NCI-H1694 (cell line): ENCODE measurements at places on chromosomes 6 and 20.
A peak's percentile ranks its signal among the peaks of the same experiment; 100 is the strongest.

DNA sequence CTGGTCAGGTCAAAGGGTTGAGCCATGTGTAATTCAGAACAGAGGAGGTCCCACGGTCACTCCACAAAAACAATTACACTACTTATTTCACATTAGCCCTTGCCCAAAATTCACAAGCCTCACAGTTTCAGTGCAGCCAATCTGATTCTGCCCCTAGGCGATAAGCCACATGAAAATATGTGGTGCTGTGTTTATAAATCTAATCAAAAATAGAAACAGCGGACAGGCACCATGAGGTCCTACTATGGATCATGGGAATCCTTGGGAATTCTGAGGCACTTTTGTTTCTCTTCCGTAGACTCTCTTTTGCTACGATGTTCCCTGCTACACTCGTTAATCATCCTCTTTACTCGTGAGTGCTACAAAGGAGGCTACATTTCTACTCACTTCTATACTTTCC lies 476.1 kb downstream of the TFAP2A start:
- no peak for DNase-seq

- DNase-seq, result no peak
Measured at GRCh38 chr6:33339193-33339592, 21.6 kb upstream of the ZBTB22 start.

GRCh38 chr6:41984623-41985022 lies 43.0 kb upstream of the CCND3 start:
- DNase-seq, result no peak

DNA sequence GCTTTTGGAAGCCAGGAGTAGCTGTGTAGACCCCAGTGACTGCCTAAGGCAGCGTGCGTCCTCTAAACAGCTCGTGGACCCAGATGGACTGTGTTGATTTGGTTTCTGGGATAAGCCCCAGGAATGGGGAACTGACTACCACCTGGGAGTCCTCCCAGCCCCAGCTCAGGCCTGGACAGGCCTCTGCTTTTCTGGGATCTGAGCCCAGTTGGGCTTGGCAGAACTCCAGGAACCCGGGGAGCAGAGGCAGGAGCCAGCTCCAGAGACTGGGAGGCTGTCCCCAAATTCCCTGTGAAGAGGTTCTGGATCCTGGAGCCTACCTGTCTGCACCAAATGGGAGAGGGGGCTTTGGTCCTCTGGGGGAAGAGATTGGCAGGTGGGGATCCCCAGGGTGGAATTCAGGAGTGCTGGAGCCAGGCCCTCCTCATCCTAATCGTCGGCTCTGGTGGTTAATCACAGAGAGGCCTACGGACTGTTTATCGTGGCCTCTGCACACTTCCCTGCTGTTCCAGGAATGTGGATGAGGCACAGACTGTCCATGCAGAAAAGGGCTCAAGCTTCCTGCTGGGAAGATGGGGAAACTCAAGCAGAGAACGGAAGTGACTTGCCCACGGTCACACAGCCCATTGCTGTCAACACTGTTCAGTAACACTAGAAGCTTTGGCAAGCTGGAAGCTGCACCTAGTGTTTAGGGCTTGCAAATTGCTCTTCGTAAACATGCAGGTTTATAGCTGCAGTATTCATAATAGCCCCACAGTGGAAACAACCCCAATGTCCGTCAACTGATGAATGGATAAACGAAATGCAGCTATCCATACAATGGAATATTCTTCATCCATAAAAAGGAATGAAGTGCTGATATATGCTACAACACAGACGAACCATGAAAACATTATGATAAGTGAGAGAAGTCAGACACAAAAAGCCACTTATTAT lies 100.6 kb downstream of the KCNB1 start:
- peak; percentile 93 for DNase-seq
